ENCODE measurements at places on chromosomes 13 and 19.

- no peak for DNase-seq
These were observed 56.2 kb upstream of the C13orf46 start for GRCh38 chr13:114029866-114030625.

- DNase-seq = no peak
These were observed 1320.2 kb upstream of the PCDH9 start for GRCh38 chr13:68550330-68550729.

DNA sequence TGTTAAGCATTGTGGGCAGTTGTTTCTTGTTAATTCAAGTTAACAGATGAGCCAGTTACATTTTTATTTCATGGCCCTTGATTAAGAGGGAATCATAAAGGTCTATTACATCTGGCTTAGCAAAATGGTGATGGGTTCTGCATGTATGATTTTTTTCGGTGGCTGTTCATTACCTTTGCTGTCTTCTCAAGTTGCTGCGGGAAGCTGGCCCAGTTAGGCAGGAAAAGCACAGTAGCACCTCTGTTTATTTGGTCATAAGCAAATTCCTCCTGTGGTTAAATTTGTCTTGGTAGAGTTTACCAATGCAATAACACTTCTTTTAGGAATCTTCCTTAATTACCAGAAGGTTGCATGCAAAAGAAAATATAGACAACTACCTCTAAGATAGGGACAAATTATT is 104.5 kb downstream of the FRY start:
- no peak for DNase-seq

- peak; percentile 69 for DNase-seq
These were observed 6.8 kb upstream of the CARM1 start for GRCh38 chr19:10864538-10864899.

- peak; percentile 43 for DNase-seq
These were observed 1.5 kb upstream of the RAB3A start for GRCh38 chr19:18205200-18205892.

GRCh38 chr19:44580366-44580895 is 32.9 kb upstream of the IGSF23 start:
- no peak for DNase-seq

GRCh38 chr13:31927219-31927653 is 104.3 kb upstream of the FRY start:
- DNase-seq = no peak

DNA sequence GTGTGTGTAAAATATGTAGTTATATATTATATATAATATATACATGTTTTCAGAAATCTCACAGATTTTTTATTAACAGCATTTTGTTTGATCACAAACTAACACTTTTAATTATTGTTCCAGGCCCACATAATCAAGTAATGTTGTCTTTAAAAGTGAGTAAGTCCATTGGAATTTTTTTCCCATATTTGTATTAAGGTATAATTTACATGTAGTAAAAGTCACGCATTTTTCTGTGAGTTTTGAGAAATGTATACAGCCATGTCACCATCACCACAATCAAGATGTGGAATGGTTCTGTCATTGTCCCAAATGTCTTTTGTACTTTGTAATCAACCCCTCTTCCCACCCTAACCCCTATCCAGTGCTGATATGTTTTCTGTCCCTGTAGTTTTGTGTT is 120.0 kb upstream of the RFC3 start:
- no peak for DNase-seq

GRCh38 chr19:5293612-5294378 is 46.8 kb downstream of the PTPRS start:
- DNase-seq = no peak

DNA sequence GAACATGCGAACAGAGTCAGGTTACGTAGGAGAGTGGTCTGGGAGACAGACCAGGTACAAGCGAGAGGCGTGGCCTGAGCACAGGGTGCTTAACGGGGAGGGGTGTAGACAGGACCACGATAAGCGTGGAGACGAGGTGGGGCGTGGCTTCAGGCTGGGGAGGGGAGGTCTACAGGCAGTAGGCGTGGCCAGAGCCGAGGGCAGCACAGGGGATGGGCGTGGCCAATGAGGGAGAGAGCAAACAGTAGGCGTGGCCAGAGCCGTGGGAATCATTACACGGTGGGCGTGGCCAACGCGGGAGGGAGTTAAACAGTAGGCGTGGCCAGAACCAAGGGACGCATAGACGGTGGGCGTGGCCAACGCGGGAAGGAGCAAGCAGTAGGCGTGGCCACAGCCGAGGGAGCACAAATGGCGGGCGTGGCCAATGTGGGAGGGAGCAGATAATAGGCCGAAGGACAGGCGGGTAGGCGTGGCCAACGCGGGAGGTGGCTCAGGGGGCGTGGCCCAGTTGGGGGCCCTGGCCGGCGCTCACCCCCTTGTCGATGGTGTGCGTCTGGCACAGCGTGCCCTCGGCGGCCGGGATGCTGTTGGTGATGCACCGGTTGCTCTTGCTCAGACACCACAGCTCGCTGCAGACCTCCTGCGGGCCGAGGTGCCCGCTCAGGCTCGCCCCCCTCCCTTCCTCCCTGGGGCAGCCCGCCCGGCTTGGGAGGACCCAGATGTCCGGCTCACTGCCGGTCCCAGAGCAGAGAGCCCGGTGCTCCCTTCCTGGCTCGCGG is 15.2 kb upstream of the MYO1F start:
- DNase-seq = no peak

DNA sequence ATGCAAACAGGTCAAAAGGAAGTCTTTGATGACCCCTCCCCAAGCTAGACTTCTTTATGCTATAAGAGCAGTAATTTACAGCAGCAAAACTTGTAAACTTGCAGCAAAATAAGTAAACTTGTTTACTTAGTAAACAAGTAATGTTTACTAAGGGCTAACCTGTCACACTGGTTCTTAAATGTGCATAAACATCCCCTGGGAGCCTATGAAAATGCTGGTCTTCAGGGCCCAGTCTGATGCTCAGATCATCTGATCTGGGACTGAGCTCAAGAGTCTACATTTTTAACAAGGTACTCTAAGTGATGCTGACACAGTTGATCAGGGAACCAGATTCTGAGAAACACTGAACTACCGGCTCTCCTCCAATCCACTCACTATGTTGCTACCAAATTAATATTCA is 53.4 kb downstream of the MTMR6 start:
- DNase-seq = no peak

GRCh38 chr13:25860862-25861261 is 191.0 kb downstream of the SHISA2 start:
- no peak for DNase-seq

DNA sequence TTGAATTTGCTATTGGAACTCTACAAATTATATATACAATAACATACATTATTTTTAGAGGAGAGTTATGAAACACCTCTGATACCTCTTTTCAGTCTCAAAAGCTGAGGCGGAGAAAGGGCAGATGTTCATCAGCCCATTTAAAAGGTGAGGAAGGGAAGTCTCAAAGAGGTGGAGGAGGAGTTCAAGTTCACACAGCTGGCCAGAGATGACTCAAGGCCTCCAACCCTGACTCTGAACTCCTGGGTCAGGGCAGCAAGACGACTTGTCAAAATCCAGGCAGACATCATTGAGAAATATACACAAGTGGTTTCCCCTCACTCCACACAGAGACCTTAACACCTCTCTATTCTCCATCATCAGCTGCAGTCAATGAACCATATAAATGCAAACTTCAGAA is 2.1 kb downstream of the SIAH3 start:
- DNase-seq = no peak

GRCh38 chr13:41053384-41053826 is 7.9 kb upstream of the WBP4 start:
- no peak for DNase-seq

- DNase-seq = no peak
These were observed 307.0 kb downstream of the UQCRFS1 start for GRCh38 chr19:28905996-28906395.

GRCh38 chr13:34124666-34125306 is 306.8 kb downstream of the RFC3 start:
- peak; percentile 13 for DNase-seq

GRCh38 chr13:19960653-19960976 is 2.1 kb downstream of the ZMYM2 start:
- no peak for DNase-seq

DNA sequence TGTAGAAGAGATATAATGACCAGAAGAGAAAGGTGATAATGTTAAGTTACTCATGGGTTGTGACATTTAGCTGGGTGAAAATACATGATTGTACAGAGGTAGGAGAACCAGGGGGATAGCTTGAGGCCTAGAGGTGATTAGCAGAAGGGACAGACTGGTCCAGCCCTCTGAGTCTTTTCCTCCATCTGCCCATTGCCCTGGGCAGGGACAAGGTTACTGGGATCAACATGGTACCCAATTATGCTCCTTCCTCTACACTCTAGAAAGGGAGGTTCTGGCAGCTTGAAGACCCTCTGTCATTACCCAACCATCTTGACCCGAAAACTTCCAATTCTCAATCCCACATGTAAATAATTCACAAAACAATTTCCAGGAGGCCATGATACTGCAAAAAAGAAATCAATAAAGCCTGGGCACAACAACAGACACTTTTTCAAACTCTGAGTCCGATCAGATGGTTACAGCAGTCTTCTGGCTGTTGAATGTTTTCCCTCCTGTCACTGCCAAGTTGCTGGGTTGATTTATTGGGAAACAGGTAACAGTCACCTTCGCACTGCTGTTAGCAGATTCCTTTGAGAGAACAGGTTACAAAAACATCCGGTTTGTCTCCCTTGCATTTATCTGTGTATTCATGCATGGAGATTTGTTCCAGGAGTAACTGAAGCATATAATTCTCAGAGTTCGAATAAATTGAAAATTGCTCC is 239.1 kb upstream of the HTR2A start:
- DNase-seq = no peak

- no peak for DNase-seq
These were observed 34.1 kb downstream of the PSG5 start for GRCh38 chr19:43152214-43152613.

GRCh38 chr13:46575818-46576221 is 22.9 kb downstream of the LRCH1 start:
- DNase-seq = no peak

DNA sequence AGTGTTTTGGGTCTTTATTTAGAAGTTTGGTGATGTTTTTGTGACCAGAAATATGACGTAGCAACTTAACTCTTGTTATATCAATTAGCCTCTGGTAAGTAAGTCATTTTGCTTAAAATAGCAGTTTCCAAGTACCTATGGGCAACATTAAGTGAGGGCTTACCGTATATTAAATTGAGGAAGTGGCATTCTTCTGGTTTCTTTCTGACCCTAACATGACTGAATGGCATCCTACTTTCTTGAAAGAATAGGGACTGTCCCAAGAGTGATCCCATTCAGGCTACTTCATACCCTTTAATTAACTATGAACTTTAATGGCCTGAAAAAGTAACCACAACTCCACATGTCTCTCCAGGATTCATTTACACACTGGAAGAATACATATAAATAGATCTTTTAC is 106.6 kb downstream of the MZT1 start:
- no peak for DNase-seq

- no peak for DNase-seq
These were observed 753.3 kb downstream of the OLFM4 start for GRCh38 chr13:53781941-53782340.

DNA sequence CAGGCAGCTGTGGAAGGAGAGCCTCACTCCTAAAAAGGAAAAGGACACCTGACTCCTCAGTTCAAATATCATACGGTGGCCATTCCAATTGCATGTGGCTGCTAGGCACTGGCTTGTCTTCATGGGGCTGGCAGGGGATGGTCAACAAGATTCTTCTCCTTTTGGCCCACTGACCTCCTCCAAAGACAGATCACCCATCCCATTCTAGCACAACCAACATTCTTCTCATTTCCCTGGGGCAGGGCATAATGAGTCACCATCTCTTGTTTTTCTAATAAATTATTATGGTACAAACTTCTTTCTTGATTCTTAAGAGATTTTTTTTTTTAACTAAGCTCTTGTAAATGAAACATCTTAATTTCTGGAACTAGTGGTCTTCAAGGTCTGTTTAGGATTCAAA is 136.7 kb upstream of the NBEA start:
- no peak for DNase-seq

DNA sequence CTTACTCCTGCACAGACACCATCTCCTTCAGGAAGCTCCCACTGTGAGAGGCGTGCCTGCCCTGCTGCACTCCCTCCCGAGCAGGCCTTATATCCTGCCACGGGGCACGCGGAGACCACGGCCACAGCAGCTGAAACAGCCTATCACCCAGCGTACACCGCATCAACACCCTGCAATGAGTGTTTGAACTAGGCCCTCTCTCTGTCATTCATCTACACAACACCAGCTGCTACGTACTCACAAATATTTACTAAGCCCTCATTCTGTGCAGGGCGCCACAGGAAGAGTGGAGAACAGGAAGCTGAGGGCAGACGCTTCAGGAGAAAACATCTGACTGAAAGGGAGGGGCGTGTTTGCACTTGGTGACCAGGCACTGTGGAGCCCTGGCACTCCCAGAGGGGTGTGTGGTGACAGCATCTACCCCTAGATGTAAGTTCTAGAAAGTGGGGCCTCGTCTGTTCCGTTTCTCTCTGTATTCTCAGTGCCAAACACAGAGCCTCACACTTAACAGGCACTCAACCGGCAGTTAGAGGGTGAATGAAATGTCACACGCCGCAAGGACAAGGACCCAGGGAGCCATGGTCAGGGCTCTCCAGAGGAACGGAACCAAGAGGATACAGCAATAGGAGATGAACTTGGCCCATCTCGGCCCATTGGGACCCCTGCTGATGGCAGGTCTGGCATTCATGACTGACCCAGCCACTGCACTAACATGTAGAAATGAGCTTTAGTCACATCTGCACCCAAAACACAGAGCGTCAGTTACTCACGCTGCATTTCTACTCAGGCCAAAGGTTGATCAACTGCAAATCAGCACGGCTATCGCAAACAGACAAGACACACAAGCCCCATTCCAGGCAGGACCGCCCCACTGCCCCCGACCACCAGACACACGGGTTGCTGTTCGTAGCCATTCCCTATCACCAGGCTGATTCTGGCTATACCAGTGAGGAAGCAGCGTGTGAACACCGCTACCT is 15.7 kb downstream of the RANBP3 start:
- peak; percentile 80 for DNase-seq

DNA sequence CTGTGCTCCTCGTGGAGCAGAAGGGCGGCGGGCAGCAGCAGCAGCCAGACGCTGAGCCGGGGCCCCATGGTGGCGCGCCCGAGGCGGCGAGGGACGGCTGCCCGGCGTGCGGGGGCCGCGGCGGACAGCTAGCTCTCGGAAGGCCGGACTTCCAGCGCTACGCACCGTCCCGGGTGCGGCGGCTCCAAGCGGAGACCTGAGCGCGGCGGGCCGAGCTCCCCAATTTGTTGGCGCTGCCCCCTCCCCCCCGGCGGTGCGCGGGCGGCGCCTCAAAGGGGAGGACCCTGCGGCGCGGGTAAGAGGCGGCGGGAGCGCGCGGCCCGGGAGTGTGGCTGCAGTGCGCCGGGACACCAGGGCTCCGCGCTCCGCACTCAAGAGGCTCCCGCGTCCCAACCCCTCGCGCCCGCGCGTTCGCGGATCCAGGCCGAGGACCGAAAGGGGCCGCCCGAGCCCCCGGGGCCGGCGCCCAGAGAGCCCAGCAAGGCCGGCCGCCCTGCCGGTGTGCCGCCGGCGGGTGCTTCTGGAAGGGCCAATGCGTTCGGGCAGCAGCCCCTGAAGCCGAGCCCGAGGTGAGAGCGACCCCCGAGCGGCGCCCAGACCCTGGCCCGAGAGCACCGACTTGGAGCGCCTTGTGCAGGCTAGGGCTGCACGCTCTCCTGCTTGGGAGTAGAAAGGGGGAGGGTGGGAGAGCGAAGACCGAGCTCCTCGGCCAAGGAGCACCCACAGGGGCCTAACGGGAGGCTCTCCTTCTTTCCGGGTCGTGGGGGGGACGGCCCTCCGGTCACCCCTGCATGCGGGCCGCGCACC is at the start of the genes COL4A1 and COL4A2:
TSS of gene COL4A1 (minus strand) at position 198 of the 807 bp plus-strand sequence. CDS start at position 68, 130 bp downstream.
TSS of gene COL4A2 (plus strand) at position 325 of the 807 bp plus-strand sequence. CDS start 620 bp downstream, outside the sequence.
- DNase-seq = no peak
